ENCODE measurements at places on chromosomes 4 and X.

DNA sequence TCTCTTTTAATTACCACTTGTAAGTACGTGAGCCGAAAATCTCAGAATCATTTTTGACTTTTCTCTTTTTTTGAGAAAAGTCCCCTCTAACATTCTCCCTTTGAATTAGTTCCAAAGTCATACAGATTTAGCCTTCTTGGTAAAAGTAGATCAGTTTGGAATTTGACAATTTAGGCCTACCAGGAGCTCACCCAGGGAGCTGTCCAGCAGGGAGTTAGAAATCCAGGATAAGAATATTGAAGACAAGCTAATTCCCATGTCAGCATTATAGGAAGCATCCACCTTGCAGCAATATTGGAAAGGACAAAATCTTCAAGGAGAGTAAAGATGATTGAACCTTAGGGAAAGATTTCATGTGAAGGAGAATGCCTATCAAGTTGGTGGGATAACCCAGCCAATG, 352.2 kb upstream of the CPEB2 start:
- DNase-seq = no peak

GRCh38 chr4:16290681-16291420, 64.6 kb upstream of the TAPT1 start:
- no peak for DNase-seq

- DNase-seq = no peak
Measured at GRCh38 chr4:2939383-2940243, 23.6 kb downstream of the NOP14 start.

DNA sequence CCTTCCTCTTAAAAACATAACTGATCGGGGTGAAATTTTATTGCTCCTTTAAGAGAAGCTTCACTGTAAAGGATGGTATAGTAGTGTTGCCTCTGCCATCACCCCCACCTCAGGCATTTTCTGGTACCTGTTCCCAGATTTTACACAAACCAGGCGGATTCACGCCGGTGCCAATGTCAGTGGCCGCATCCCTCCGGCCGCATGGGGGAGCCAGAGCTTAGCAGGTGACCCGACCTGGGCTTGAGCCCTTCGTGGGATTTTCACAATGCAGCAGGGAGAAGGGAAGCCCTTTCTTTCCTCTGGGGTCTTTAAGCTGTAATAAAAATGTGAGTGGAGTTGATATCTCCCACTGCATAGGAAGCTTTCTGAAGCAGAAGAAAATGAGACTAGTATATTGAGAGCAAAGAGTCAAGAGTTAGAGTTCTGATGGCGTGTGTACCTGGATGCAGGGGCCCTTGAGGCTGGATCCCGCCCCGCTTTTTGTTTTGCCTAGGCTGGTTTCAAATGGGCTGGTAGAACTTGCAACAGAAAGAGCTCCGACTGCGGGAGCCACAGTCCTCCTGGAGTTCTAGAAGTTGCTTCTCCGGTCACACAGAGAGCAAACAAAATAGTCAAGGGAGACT, 59.4 kb downstream of the POLR2B start:
- DNase-seq = no peak

GRCh38 chrX:120301960-120302359, 9.3 kb downstream of the TMEM255A start:
- DNase-seq = no peak

- DNase-seq = no peak
Measured at GRCh38 chr4:78627046-78627965, 75.7 kb downstream of the ANXA3 start.

DNA sequence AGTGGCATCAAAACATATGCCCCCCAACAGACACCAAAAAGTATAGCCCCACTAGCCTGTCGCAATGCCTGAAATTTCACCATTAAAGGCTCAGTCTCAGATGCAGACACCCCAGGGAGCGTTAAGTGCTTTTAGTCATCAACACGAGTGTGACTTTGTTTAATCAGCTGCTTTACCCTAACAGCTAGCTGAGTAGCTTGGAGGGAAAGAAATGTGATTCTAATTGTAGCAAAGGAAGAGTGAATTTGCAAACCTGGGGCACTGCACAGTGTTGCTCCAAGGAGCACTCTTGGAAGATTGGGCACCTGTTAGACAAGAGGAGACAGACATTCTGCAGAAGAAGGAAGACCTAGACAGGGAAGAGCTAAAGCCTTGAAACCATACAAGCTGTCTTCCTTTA, 145.1 kb downstream of the BEND2 start:
- no peak for DNase-seq

All from pulmonary artery endothelial cell (primary cell).